ENCODE measurements at places on chromosomes 12 and 14.
A peak's percentile ranks its signal among the peaks of the same experiment; 100 is the strongest.

- no peak for DNase-seq
These were observed 40.0 kb downstream of the NUAK1 start for GRCh38 chr12:106098691-106099200.

DNA sequence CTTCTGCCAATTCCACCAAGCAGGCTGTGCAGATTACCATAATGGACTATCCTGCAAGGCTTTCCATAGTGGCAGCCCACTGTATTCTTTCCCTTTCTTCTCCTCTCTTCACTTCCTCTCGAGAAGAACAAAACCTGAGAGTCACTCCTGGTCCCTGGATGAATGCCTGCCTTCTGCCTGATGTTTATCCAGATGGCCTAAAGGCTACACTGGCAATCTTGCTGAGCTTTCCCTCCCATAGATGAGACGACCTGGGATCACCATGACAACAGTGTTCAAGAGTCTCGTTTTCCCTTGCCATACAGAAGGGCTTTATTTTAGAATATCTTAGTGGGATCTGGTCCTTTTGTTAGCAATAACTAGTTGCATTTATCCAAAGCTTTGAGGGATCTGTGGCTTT lies 142.3 kb downstream of the RTN1 start:
- no peak for DNase-seq

DNA sequence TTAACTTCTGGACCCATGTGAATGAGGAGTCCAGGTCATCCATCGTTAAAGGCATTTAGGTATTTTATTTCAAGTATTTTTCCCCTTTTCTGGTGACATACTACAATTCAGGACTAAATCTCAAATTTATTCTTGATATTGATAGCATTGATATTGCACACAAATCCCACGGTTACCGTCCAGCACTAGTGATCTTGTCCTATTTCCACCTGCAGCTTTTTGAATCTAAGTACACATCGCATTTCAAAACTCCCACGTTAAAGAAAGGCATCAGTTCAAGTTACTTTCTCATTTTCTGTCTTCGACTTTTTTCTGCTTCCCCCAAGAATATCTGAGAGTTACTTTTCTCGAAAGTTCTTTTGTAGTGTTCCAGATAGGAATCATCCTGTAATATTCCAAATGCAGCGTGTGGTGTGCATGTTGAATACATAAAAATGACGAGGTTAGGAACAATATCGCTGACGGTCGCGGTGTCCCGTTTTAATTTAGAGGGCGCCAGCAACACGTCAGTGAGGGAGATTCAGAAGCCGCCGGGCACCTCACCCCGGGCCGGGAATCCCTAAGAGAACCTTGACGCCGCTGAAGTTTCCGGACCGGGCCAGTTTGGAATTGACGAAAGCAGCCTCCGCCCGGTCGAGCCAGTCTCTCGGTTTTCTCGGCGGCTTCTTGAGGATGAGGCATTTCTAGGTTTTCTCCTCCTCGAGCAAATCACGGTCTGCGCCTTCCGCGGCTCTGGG lies 569 bp upstream of the RGS6 start:
- peak; percentile 28 for DNase-seq

DNA sequence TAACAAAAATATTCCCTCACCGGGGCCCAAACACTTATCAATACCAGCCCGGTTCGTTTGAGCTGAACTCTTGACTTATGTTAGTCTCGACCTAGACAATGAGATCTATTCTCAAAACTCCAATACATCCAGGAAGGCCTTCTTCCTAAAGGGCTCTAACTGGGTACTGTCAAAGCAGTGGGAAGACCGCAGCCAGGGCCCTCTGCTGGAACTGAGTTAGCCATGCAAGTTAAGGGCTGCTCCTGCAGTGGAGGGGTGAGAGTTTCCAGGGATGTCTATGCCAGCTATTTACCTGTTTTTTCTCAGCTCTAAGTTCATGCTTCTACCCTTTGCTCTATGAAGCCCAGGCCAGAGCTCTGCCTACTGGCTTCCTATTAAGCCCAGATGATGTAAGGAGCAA lies 348.8 kb downstream of the GXYLT1 start:
- DNase-seq = no peak

DNA sequence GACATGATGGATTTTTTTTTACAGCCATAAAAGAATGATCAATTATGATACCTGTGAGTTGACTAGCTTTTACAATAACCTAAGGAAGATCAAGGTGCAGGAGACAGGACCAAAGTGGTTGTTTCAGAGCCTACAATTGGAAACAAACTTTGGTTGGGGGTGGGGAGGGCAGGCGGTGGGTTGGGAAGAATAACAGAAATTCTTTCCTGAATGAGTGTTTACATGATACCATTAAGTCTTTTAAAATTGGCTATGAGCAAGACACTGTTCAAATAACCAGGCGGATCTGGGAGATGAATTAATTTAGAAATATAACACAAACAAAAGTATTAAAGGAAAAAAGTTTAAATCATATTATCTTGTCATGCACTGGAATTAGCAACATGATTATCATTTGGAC lies 7.2 kb downstream of the NFYB start:
- no peak for DNase-seq

DNA sequence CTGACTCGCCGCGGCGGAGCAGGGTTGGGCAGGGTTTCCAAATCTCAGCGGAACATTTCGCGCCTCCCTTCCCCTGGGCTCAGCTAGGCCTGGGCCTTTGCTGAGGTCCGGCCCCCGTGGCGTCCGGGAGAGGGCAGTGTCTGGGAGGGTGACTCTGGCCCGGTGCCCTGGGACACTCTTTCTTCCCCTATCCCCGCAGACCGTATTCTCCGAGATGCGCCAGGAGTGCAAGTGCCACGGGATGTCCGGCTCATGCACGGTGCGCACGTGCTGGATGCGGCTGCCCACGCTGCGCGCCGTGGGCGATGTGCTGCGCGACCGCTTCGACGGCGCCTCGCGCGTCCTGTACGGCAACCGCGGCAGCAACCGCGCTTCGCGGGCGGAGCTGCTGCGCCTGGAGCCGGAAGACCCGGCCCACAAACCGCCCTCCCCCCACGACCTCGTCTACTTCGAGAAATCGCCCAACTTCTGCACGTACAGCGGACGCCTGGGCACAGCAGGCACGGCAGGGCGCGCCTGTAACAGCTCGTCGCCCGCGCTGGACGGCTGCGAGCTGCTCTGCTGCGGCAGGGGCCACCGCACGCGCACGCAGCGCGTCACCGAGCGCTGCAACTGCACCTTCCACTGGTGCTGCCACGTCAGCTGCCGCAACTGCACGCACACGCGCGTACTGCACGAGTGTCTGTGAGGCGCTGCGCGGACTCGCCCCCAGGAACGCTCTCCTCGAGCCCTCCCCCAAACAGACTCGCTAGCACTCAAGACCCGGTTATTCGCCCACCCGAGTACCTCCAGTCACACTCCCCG lies 3.0 kb downstream of the WNT1 start:
- DNase-seq = no peak

- DNase-seq = no peak
These were observed 8.5 kb downstream of the RARG start for GRCh38 chr12:53223389-53224060.

- peak; percentile 82 for DNase-seq
These were observed 141.3 kb downstream of the PLXNC1 start for GRCh38 chr12:94289461-94290312.

- no peak for DNase-seq
These were observed 43.6 kb downstream of the IRF2BPL start for GRCh38 chr14:76984787-76985375.

DNA sequence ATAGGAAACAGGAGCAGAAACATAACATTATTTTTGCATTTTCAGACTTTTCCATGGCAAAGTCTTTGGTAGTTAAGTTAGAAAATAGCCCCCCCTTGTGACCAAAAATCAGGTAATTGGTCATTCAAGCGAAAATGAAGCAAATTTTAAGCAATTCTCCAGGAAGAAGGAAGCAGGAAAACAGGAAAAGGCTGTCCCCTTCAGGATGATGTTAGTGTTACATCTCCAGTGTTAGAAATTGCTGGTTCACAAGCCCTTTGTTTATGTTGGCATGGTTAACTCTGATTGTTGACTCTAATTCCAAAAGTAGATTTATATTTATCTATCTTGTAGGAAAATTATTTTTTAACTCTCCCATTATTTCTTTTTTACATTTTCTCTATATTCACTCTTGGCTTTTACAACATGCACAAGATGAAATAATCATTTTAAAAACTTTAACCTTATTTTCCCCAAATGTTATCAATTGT lies 18.8 kb upstream of the GAS2L3 start:
- peak; percentile 89 for DNase-seq

DNA sequence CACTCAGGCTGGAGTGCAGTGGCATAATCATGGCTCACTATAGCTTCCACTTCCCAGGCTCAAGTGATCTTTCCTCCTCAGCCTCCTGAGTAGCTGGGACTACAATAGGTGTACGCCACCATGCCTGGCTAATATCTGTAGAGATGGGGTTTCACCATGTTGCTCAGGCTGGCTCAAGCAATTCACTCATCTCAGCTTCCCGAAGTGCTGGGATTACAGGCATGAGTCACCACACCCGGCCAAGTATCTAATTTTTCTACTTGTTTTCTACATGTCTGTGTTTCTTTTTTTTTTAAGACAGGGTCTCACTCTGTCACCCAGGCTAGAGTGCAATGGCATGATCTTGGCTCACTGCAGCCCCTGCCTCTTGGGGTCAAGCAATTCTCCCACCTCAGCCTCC lies 119.7 kb upstream of the MED13L start:
- no peak for DNase-seq

DNA sequence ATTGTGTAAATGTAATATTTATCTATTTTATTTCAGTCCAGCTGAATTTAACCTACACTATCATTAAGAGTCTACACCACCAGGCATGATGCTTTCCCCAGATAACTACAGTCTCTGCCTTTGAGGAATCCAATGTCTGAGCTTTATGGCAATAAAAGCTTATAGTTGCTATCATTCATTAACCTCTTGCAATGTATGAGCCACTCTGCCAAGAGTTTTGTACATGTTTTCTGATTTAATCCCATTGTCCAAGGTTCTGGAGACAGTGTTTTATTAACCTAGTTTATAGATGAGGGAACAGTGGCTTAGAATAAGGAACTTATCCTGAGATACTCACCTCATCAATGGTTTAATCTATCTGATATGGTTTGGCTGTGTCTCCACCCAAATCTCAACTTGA lies 17.1 kb upstream of the KITLG start:
- no peak for DNase-seq

GRCh38 chr14:104109731-104110361 lies 24.3 kb downstream of the ASPG start:
- no peak for DNase-seq

GRCh38 chr14:93207468-93208308 lies 632 bp downstream of the UBR7 start:
- peak; percentile 61 for DNase-seq

DNA sequence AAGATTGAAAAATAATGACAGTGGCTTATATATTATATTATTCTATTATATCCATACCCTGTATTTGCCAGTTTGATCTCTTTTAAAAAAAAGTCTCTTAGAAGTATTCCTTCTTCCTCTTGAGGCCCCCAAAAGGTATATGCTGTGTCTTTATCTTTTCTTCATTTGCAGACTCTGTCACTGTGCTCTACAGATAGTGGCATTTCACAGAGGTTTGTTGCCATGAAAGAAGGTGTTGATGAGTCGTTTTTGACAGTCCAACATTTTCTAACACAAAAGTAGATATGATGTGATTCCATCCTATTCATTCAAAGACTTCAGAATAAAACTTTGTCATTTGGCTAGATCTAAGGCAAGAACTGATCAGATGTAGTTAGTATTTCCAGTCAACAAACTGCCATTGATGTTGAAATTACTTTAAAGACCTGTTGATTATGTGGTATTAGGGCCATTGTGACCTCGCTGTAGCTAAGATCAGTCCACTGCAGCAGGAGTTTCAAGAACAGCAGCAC lies at the start of gene CCDC196:
Gene CCDC196, plus strand, starts transcription at position 462 of the 512 bp plus-strand sequence. CDS start 132 bp downstream, outside the sequence.
- DNase-seq = peak; percentile 9

GRCh38 chr12:26119391-26119989 lies 5.3 kb downstream of the BHLHE41 start:
- peak; percentile 52 for DNase-seq

DNA sequence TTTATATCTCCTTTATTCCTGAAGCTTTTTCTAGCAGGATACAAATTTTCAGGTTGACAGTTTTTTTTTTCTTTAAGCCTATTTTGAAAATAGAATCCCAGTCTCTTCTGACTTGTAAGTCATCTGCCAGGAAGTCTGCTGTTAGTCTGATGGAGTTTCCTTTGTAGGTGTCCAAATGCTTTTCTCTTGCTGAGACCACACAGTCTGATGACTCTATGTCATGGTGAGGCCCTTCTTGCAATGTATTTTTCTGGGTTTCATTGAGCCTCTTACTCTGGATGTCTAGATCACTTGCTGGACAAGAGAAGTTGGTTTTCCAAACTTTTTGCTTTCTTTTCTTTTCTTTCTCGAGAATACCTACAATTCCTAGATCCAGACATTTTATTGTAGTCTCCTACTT lies 30.6 kb downstream of the USP15 start:
- no peak for DNase-seq

GRCh38 chr12:110253176-110253575 lies 27.9 kb upstream of the ATP2A2 start:
- DNase-seq = no peak

- DNase-seq = no peak
These were observed 431 bp upstream of the RHOJ start for GRCh38 chr14:63203618-63204406.

GRCh38 chr12:120292661-120293531 lies at the start of gene RNU4-1:
TSS of gene RNU4-1 (minus strand) at chr12:120293237.
- DNase-seq = peak; percentile 97

GRCh38 chr12:10722502-10722904 lies 620 bp downstream of the YBX3 start:
- peak; percentile 57 for DNase-seq

DNA sequence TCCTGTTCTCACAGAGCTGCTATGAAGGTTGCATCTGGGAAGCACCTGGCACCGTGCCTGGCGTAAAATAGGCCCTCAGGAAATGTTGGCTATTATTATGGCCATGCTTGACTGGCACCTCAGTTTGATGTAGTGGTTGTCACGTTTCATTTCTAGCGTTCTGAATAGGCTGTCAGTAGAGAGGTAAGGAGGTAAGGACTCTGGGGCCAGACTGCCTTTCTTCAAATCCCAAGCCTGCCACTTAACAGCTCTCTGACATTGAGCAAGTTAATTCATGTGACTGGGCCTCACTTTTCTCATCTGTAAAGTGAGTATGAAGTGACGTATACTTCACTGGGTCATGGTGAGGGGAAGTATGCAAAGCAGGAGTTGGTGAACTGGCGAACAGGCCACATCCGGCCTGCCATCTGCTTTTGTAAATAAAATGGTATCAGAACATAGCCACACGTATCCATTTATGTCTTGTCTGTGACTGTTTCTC lies 196.2 kb downstream of the CACNA1C start:
- no peak for DNase-seq

GRCh38 chr12:41361738-41362137 lies 173.6 kb downstream of the PDZRN4 start:
- no peak for DNase-seq

GRCh38 chr14:69917287-69917686 lies 38.1 kb downstream of the SMOC1 start:
- DNase-seq = no peak

- DNase-seq = peak; percentile 53
These were observed 2.3 kb downstream of the DGKA start for GRCh38 chr12:55933169-55933798.

- DNase-seq = peak; percentile 10
These were observed 355.0 kb downstream of the SNAPC1 start for GRCh38 chr14:62117010-62117750.

GRCh38 chr14:33589334-33589733 lies 361.5 kb downstream of the EGLN3 start:
- no peak for DNase-seq

GRCh38 chr14:64773577-64773976 lies 69.4 kb downstream of the PLEKHG3 start:
- DNase-seq = no peak
